ENCODE measurements at places on chromosomes 5 and 9.

DNA sequence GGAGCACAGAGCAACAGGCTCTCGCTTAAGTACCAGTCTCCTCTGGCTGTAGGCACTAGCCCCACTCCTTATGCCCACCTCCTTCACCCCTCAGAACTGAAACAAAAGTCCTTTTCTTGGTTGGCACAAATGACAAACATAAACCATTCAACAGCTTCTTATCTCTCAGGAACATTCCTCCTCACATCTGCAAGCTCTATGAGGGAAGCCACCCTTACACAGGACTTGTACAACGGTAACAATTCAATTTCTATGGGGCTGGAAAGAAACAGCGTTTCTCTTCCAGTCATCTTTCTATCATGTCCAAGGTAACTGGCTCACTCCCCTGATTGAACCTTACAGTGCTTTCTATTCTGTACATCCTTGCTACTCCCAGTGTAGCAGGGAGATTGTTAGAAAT, 74.1 kb downstream of the CSF2 start:
- no peak for DNase-seq

DNA sequence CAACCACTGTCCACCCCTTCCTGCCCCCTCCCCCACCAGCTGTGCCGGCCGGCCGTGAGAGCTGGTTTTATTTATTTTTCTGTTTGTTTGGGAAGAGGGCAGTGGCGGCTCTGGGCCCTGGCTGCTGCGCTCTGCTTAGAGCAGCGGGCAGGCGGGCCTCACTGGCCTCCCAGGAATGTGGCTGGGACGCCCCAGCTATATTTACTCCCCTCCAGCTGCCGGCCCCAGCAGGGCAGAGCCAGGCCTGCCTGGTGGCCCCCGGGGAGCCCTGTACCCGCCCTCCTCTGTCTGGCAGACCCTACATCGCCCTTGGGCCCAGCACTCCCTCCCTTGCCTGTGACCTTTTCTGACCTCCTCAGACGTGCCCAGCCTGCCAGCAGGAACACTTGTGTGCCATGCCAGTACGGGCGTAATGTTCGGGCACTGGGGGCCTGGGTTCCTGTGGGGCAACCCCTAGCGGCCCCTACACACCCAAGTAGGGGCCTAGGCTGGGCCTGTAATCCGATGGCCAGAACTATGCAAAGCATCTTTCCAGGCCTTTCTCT, 7.7 kb downstream of the CXXC5 start:
- no peak for DNase-seq

DNA sequence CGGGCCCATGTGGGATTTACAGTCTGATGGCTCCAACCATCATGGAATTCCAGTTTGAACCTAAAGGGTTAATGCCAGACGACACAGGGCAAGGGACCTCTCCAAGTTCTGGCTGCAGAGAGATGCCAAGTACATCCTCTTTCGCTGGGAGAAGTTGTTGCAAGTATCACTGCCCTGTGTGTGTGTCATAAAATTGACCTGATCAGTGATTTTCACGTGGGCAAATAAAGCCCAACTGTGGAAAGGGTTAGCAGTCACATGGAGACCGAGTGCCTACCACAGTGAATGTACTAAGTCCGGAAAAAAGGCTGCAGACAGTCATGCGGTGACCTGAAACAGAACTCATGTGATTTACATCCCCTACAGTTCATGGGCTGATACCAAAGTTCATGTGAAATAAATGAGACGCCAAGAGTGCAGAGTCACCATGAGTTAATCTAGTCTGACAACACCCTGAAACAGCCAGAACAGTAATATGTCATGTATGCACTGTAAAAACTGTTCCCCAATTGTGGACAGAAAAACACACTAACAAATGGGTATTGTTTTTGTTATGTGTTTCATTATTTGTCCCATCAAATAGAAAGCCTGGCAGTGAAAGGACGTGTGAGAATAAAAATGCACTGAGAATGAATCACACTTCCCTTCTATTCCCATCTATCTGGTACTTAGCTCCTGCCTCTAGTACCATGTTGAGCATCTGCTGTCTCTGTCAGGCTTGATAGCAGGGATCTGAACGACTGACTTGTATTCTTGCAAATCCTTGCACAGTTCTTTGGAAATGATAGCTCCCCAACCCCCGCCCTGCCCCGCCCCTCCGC, 115.7 kb downstream of the SUSD1 start:
- DNase-seq, result peak; percentile 92

GRCh38 chr9:32672469-32672868, 37.0 kb upstream of the TAF1L start:
- DNase-seq, result peak; percentile 29

GRCh38 chr9:25377039-25377438, 301.2 kb downstream of the TUSC1 start:
- no peak for DNase-seq

DNA sequence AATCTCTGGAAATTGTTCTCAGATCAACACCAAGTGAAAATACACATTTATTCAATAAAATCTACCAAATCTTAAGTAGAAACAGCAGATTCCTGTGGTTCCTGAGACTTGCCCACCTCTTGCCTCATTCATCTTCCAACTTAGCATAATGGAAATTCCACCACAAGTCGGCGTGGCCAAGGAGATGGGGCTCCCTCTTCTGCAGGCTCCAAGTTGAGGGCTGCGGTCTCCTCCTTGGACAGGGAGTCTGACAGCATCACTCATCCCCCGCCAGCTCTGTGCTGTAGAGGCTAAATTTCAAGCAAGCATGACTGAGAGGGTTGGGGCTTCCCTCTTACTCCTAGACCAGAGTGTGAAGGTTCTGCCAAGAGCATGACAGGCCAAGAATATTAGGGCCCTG, 273.7 kb downstream of the DIRAS2 start:
- DNase-seq, result no peak

DNA sequence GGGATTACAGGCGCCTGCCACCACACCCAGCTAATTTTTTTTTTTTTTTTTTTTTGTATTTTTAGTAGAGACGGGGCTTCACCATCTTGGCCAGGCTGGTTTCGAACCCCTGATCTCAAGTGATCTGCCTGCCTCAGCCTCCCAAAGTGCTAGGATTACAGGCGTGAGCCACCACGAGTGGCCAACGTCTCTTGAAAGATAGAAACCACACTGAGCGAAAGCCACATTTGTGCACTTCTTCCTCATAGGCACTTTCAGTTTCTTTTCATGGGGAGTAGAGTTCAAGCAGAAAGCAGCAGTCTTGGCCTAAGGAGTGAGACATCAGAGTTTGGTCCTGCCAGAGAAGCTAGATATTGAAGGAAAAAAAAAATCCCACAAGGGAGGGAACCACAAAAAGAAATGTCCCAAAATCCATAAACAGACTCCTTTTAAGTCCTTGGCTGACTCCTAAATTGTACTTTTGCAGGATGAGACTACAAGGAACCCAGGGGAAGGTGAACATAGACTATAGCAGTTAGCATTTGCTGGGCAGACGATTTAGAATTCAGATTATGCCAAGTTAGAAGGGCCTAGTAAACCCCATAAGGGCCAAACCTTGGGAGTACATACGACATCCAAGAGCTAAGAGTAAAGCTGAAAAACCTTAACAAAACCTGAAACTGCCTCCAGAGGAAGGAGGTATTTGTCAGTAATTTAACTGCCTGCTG, 43.9 kb upstream of the GLIPR2 start:
- DNase-seq, result no peak

DNA sequence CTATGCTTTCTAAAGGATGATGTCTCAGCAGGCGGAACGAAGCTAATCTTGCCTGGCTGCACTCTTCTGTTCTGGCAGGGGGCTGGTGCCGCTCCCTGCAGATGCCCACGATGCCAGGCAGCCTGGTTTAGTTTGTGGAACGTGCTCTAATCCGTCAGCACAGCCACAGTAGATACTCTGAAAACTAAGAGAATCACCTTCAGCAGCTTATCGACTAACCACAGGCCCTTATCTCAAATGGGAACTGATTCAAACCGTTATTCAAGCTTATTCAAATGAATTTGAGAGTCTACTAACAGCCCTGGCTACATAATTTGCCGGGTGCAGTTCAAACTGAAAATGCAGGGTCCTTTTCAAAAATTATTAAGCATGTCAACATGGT, 246.6 kb upstream of the ANKRD55 start:
- DNase-seq, result peak; percentile 19

GRCh38 chr5:42888771-42889170, 77.1 kb upstream of the SELENOP start:
- no peak for DNase-seq

- no peak for DNase-seq
Measured at GRCh38 chr5:120769312-120769872, 305.3 kb downstream of the PRR16 start.

- DNase-seq, result no peak
Measured at GRCh38 chr5:36743891-36744772, 132.4 kb upstream of the NIPBL start.

DNA sequence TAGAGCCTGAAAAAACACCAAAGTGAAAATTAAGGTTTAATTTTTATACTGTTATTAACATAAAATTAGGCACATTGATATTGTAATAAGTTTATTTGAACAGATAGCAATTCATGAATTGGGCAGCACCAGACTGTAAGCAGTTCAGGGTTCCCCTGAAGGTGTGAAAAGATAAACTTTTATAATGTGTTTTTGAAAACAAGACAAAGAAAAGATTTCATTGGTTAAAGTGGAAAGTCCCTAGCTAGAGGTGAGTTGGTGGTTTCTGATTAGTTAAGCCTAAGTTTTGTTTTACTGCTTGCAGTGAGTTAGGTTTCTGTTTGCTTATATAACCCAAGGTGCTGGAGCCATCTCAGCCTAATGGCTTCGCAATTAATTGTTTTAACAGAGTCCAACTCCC, 96.5 kb upstream of the RPS23 start:
- DNase-seq, result no peak

GRCh38 chr9:4317205-4317604, 17.3 kb upstream of the GLIS3 start:
- no peak for DNase-seq

GRCh38 chr5:60887746-60888145, 43.7 kb upstream of the ELOVL7 start:
- DNase-seq, result no peak

- DNase-seq, result peak; percentile 66
Measured at GRCh38 chr9:126569036-126569435, 44.7 kb upstream of the LMX1B start.

DNA sequence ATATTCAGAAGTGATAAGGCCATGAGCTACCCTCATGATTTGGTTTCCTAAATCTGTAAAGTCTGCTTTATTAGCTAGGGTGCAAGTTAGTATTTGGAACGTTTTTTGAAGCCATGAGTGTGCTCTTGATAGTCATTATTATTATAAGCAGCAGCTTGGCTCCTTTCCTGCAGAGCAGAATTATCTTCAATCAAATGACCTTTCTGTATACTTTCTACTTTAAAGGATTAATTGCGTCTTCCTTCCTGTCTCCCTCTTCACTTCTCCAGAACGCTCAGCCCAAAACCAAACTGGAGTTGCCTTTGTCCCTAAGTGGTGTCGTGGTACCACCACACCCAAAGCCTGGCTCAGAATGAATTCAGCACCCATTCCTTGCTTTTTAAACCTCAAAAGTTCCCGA, 211.3 kb downstream of the ARHGAP26 start:
- peak; percentile 52 for DNase-seq

DNA sequence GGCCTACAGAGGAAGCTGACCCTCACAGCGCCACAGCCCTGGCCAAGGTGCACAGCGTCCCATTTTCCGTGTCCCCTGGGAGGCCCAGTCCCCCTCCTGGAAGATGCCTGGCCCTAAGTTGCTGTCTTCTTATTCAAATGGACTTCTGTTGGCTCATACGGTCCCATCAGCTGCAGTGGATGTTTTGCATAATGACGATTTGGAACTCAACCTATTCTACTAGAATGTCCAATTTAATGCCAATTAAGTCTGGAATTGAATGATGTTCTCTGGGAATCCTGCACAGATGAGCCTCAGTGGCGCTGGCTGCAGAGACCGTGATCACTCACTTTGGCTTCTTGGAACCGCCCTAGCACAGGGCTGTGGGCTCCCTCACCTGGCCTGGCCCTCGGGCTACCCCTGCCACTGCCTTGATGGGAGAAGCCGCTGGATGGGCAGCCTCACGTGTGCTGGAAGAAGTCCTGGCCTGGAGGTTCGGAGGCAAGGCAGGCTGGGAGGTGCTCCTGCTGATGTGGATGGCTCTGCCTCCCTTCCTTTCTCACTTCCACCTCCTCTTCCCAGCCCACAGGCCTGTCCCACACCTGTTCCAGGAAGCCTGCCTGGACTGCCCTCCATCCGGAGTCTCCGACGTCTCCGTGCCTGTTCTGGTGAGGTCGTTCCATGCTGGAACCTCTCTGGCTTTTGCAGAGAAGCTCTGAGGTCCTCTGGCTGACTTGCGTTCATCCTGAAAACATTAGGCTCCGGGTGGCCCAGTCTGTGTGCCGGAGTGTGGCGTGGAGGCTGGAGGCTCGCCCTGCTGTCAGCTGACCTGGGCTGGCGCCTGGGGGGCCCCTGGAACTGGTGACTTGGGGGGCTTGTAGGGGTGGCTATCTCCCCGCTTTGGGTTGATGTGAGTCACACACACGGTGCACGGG, 147.1 kb downstream of the RXRA start:
- no peak for DNase-seq

GRCh38 chr5:155129513-155129880, 115.9 kb downstream of the KIF4B start:
- DNase-seq, result no peak

DNA sequence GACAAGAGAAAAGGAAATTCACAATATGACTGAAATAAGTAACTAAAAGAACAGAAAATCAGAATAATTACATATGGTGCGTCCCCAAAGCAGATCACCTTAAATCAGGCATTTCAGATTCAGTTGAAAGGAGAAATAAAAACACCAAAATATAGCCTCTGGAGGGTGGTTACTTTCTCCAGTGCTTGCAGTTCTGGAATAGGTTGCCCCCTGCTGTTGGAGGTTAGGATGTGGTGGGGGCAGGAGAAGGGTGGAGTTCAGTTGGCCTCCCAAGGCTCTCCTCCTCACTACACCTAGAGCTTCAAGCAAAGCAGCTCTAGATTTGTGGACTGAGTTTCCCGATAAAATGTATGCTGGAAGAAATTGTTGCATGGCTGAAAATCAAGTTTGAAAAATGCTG, 338.2 kb upstream of the TLE4 start:
- DNase-seq, result peak; percentile 34

DNA sequence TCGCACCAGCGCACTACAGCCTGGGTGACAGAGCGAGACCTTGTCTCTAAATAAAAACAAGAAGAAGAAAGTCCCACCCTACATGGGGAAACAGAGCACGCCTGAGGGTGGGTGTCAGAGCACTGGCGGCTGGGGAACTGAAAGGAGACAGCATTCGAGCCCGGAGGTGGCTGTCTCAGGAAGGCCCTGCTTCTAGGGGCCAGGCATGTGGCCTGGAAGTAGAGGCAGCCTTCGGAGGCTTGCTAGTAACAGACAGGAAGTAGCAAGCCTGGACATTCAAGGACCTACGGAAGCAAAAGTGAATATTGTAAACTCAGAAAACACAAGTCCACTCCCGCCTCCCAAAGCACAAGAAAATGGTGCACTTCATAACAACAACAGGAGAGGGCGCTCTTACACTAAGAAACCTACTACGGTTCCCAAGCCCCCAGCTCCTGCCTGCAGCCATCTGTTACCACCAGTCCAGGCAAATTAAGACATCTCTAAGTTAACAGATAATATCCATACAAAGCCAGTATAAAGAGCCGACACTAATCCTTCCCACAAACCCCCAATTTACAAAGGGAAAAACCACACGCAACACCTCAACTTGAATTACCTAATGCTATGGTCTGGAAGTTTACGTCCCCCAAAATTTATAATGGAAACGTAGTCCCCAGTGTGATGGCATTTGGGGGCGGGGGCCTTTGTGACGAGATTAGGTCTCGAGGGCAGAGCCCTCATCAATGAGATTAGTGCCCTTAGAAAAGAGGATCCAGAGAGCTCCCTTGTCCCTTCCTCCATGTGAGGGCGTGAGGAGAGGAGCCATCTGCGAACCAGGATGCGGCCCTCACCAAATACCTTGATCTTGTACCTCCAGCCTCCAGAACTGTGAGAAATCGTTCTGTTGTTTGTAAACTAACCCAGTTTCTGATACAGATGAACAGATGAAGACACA, 7.7 kb downstream of the RASGEF1C start:
- peak; percentile 40 for DNase-seq

Data from endothelial cell of umbilical vein (primary cell).